Nucleus accumbens (tissue), 56 donors: ENCODE measurements at places on chromosomes 3 and 15.

DNA sequence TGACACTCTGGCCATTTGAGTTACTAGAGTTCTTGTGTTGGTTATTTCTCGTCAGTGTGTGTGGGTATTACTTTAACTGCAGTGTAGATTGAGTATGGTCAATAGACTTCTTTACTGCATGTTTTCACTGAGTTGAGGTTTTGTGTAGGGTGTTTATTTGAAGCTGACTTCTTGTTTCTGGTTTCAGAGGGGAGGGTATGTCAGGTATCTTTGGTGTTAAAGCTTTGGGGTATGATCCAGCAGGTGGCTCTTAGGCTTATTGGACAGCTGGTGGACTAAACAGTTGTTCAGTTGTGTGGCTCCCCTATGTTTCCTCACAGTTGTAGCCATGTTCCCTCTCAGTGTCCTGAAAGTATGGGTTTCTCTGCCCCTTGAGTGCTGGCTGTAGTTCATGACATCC lies 72.0 kb downstream of the AKAP13 start:
- DNase-seq: no peak

DNA sequence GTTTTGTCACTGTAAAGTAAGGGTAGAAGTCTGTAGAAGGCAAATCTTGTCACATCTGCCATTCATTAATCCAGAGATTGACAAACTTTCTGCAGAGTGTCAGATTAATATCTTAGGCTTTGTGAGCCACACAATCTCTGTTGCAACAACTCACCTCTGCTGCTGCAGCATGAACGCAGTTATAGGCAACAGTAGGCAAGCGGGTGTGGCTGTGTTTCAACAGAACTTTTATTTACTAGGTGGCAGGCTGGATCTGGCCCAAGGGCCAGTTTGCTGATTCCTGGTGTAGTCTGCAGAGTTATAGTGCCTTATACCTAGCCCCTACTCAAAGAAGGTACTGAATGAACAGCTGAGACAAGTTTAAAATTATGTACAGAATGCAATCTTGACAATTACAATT lies 396.7 kb downstream of the FOXP1 start:
- no peak for DNase-seq

- no peak for DNase-seq
These were observed 143.4 kb upstream of the RASGRP1 start for GRCh38 chr15:38707802-38708671.

GRCh38 chr3:138227650-138228049 lies 40.5 kb downstream of the ARMC8 start:
- no peak for DNase-seq

DNA sequence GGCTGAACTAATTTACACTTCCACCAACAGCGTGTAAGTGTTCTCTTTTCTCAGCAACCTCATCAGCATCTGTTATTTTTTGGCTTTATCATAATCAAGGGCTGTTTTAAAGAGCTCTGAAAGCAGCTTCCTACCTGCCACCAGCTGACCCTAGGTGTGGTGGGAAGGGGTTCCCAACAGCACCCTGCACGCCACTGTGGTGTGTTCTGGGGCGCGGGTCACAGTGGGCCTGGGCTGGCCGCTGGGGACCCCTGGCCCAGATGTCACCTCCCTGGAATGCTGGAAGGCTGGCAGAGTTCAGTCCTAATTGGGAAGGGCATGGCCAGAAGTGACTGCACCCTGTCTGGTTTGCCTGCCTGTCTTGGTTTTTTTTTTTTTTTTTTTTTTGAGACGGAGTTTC lies 82.2 kb downstream of the ASB7 start:
- DNase-seq: no peak

DNA sequence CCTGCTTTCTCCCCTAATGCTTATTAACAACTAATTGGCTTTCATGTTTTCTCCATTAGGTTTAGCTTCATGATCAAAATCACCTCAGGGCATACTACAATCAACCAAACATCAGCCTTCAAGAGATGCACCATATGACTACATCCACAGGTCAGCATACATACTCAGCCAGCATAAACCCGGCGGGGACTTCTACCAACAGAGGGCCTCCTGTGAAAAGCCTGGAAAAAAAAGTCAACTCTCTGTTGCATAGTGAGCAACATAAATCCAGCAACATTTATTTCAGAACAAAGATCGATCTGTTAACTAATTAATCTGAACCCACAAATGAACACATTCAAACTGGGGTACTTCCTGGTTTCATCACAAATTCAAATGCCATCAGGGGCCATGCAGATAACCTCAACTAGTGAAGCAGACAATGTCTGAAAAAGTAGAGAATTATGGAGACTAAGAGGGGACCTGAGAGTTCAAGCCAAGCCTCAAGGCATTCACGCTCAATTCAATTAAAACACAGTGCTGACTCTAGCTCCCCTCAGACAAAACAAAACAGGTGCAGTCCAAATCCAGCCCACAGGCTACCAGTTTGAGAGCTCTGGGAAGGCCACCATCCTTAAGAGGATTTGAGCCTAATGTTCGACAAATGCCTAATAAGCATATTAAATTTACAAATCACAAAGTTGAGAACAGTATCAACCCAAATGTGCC lies 124.5 kb downstream of the MAGI1 start:
- DNase-seq: no peak
